ENCODE measurements at places on chromosomes 2 and 18.

- no peak for DNase-seq
Observed at GRCh38 chr2:55875434-55876135, 48.0 kb downstream of the EFEMP1 start.

- DNase-seq, result no peak
Observed at GRCh38 chr2:10499911-10500521, 51.9 kb upstream of the ODC1 start.

DNA sequence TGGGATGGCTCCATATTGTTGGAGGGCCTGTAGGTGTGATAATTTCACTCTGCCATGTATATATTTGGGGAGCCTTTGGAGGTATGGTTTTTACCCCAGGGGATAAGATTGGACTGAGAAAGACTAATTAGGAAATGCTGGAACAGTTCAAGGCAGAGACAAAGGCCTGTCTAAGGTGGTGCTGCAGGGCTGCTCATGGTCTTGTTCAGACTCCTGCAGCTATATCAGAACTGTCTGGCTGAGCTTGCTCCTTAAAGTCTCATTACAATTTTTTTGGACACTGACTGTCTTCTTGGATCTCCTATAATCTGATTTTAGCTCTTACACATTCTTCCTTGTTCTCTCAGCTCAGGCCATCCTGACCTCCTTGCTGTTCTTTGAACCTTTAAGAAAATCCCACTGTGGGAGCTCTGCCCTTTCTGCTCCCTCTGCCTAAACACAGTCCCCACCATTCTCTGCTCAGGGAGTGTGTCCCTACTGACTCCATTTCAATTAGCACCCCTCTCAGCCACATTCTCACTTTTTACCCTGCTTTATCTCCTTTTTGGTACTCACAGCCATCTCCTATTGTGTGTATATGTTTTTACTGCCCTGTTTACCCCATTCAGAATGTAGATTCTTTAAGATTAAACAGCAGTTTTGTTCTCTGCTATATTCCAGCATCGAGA is 468.7 kb upstream of the FANCL start:
- DNase-seq, result no peak

- DNase-seq, result peak; percentile 9
Observed at GRCh38 chr18:47772374-47773248, 157.8 kb downstream of the SMAD2 start.

DNA sequence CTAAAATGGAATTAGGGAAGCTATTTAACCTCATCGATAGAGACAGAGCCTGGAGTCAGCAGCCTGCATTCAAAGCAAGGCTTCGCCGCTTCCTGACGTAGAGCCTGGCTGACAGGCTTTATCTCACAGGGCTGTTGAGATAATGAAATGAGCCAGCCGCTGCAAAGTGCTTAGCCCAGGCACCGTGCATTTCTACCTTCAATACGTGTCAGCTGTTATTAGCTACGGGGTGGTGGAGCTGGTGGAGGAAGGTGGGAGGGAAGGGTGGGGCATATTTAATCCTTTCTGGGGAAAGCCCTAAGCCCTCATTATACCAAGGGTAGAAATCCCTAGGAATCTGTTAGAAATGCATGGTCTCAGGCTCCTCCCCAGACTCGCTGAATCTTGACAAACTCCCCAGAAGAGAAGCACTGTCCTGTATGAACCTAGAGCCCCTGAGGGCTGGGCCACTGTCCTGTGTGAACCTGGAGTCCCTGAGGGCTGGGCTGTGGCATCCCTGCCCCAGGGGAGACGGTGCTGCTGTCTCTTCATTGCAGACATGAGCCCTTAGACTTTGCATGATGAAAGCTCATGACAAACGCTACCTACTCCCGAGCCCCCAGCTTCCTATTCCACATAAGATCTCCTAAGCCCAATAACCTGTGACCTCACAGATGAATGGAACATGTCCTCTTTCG is 72.4 kb downstream of the ALPK2 start:
- no peak for DNase-seq

DNA sequence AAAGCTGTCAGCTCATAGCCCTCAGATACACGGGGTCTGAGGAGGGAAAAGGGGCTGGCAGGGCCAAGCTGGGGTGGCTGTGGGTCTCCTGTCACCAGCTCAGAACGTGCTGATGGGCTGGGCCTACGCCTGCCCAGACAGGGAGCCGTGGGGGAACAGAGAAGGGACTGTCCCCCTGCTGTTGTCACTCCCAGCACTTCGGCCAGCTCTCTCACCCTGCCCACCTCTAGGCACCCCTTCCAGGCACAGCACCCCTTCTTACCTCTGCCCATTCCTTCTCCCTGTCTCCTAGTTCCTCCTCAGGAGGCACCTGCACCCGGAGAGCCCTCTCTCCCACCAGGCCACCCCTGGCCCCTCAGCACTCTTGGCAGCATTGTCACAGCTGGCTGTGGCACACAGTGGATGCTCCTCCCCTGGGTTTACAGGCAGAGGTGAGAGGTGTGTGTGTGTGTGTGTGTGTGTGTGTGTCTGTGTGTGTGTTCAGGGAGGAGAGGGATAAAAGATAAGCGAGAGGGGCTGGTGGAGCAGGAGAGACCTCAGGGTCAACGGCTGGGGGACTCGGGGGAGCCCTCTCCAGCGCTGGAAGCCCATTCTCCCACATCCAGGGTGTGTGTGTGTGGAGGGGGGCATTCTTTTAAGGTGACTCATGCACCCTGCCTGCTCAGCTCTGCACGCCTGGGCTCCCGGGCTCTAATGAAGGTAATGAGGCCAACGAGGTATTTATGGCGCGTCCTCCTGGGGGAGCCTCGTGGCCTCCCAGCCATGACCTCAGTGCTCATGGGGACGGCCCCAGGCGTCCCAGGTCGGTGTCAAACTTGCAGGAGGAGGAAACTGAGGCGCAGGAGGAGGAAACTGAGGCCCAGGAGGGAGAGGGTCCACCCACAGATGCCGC is 66.1 kb upstream of the SMAD7 start:
- no peak for DNase-seq

GRCh38 chr2:16425462-16426336 is 239.9 kb downstream of the CYRIA start:
- DNase-seq, result no peak

- DNase-seq, result no peak
Observed at GRCh38 chr2:196338440-196338839, 167.1 kb upstream of the STK17B start.

DNA sequence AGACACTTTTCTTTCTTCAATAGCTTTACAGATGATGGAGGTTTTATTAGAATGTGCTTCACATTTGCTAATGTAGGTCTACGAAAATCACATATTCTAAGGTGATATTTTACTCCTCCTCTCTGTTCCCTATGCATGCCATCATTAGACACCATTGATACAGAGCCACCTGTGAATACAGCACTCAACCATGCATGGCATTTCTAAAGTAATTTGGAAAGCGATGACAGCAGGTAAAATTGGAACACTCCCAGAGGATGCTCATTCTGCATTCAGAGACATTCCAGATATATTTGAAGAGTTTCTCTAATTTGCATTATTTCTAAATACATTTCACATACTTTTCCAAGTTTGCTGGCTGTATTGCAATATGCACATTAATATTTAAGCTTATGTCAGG is 65.3 kb upstream of the RIT2 start:
- no peak for DNase-seq

- DNase-seq, result peak; percentile 9
Observed at GRCh38 chr2:173750353-173750801, 214.8 kb downstream of the SP3 start.

GRCh38 chr2:65386344-65386743 is 46.1 kb downstream of the SPRED2 start:
- no peak for DNase-seq

- no peak for DNase-seq
Observed at GRCh38 chr2:103464831-103465230, 703.0 kb downstream of the TMEM182 start.

DNA sequence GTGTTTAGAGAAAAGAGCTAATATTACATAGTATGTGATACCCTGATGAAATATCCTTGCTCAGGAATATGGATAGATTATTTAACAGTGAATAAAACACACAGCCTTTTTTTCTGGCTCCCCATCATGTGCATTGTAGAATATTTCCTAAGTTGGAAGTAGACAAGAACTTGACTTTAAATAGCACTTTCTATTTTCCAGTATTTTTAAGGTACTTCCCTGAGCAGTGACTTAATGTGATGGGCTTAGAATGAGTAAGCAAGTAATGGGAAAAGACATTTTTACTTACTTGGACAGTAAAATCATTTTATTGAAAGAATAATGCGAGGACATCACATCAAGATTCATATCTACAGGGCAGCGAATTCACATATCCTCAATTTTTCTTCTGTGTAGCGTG is 176.7 kb upstream of the SLC8A1 start:
- DNase-seq, result no peak

DNA sequence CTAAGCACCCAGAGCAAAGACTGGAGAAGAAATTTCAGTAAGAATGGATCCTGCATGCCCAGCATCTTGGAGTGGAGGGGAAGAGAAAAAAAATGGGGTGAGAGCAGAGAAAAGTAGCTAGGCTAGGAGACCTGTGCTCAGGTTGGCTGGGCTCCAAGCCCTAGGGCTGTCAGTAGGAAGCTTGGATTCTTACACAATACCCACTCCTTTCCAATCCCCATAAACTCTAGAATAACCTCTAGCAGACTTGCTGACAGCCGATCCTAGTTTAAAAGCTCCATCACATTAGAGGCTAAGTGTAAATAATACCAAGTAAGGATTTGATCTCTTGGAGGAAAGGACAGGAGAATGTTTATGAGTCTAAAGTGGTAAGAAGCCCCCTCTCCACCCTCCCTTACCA is 46.2 kb upstream of the NABP1 start:
- DNase-seq, result no peak

DNA sequence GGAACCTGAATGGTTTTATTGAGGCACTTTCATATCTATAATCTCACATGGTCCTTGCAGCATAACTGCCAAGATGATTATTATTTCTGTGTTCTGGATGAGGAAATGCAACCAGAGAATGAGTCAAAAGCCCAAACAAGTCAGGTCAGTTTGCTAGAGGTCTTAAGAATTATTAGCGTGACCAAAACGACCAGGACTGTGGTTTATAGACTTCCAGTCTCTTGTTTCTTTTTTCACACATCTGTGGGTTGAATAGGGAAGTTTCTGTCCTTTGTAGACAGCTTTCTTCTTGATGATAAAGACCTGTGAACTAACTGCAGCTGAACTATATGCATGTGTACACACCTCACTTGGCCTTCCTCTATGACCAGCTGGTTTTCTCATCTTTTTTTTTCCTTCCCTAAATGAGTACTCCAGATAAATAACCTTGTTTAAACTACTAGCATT is 13.9 kb downstream of the ADAM23 start:
- DNase-seq, result no peak

GRCh38 chr18:295756-296490 is 28.1 kb upstream of the THOC1 start:
- DNase-seq, result no peak

DNA sequence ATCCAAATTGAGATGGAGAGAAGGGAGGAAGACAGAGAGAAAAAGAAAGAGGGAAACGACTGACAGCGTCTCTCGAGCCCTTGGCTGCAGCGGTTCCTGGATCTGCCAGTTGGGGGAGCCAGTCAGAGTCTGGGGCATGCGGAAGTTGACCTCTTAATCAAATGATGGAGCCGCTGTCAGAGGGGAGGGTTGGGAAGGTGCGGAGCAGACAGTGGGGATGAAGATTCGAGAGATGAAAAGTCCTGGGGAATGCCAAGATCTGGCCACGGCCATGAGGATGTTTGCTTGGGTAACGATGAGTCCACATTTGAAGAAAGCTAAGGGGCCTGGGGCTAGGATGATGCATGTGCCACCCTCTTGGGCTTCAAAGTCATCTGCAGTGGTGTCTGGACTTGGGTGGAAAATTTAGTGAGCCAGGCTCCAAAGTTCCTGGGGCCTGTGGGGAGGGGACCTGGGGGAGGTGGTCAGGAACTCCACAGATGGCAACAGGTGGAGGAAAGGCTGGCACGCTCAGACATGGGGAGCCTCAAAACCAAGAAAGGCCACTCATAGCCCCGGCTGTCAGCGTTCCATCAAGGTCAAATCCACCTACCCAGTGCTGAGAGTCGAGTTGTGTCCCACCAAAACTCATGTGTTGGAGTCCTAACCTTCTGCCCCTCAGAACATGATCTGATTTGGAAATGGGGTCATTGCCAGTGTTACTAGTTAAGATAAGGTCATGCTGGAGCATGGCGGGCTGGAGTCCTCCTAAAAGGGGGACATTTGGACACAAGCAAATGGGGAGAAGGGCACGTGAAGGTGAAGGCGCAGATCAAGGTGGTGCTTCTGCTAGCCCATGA is 200.1 kb downstream of the NDUFA10 start:
- DNase-seq, result no peak

DNA sequence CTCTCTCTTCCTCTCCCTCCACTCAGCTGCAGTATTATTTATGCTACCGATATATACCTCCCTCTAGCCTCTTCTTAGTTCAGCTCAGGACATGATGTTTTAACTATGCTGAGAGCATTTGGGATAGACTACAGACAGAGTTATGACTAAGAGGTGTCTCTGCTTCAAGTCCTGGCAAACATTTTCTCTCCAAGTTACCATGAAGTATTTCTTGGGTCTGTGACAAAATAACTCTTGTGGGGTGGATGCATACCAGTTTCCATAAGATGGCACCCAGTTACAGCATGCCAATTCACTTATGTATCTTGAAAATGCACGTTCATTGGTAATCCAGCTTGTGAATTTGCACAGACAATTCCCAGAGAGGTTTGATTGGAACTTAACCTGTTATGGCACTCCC is 737.6 kb downstream of the SLC4A3 start:
- DNase-seq, result no peak

- no peak for DNase-seq
Observed at GRCh38 chr18:57784034-57784800, 18.9 kb downstream of the ATP8B1 start.

DNA sequence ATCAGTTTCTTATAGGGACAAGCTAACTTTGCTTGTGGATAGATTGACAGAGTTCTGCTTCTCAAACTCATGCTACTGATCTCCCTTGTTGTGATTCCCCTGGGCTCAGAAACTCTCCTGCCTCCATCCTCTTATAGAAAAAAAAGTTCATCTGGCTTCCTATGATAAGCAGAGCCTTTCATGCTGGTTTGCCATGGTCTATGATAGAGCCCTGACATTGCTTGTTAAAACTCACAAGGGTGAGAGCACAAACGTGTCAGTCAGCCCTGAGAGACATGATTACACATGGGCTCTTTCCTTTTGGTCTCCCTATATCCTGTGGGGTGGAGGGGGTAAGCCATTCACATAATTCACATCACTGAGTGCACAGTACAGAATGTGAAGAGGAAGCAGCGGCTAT is 121.8 kb downstream of the TDRD15 start:
- DNase-seq, result no peak

GRCh38 chr2:215269397-215270117 is 42.3 kb upstream of the ATIC start:
- DNase-seq, result peak; percentile 30

- no peak for DNase-seq
Observed at GRCh38 chr2:239662413-239663120, 261.7 kb upstream of the HDAC4 start.

- DNase-seq, result no peak
Observed at GRCh38 chr2:207513551-207514257, 16.1 kb upstream of the CREB1 start.

Measured in NCI-H2081 treated with DMSO at 0.1 percent for 48 hours (cell line).